ENCODE measurements at places on chromosomes 3 and 15.

- DNase-seq = no peak
Observed at GRCh38 chr3:64179860-64180259, 45.4 kb downstream of the PRICKLE2 start.

GRCh38 chr3:45779746-45780735 lies 16.3 kb downstream of the SLC6A20 start:
- no peak for DNase-seq

DNA sequence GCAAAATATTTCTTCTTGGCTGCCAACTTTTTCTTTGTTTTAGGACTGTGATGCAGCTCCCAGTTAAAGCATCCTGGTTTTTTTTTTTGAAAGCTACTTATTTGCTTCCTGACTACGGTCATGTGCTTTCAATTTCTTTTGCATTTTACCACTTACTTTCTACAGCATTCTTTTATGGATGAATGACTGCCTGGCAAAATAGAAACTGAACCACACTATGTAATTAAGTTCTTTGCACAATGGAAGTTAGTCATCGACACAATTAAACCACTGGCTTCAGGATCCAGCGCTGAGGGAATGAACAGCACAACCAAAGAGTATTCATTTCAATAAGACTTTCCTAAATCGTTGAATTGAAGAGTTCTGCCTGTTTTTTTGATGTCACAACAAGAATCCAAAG lies 82.2 kb upstream of the EPHA3 start:
- no peak for DNase-seq

GRCh38 chr3:134312873-134313846 lies 61.1 kb downstream of the AMOTL2 start:
- peak; percentile 65 for DNase-seq

DNA sequence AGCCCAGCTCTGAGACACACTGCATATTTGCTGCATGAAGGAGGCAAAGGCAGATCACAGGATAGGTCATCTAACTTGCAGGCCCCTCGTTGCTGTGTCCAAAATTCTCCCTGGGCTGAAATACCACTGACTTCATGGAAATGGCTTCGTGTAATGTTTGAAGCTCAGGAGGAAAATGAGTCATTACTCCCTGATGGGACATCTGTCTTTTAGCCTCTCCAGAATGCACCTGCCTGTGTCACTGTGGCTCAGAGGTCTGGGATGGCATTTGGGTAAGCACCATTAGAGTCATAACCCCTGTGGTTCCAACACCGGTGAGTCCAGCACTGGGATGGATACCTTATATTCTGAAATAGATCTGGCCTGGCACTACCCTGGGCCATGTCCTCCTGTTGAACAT lies 51.5 kb downstream of the IL12A start:
- no peak for DNase-seq

- DNase-seq = no peak
Observed at GRCh38 chr3:94176988-94177745, 114.3 kb downstream of the NSUN3 start.

- no peak for DNase-seq
Observed at GRCh38 chr15:48103647-48104046, 17.1 kb upstream of the SLC24A5 start.

DNA sequence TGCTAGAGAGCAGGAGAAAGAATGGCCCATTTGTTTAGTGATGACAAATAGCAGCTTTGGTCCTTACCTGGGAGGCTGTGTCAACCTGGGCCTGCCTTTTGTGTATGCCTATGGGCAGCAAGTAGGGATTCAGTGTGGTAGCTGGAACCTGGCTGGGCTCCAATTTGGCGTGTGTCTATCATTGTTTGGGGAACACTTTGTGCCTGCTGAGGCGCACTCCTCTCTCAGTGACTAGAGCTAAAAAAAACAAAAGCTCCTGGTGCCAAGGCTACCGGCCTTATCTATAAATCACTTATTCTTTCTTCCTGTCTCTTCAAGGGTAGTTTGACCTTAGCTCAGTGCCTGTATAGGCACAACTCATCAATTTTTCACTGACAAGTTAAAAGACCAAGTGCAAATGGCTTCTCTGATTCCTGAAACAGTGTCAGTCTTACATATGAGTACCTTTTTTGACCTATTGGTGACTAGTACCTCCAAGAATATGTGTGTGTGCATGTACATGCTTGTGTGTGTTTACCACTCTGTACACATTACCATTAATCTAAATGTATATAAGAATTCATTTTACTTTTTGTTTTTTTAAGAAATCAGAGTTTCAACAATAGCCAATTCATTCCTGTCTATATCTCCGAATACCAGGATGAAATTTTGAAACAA lies 54.6 kb downstream of the GMNC start:
- no peak for DNase-seq

GRCh38 chr15:64483749-64484148 lies 23.4 kb downstream of the ZNF609 start:
- no peak for DNase-seq

DNA sequence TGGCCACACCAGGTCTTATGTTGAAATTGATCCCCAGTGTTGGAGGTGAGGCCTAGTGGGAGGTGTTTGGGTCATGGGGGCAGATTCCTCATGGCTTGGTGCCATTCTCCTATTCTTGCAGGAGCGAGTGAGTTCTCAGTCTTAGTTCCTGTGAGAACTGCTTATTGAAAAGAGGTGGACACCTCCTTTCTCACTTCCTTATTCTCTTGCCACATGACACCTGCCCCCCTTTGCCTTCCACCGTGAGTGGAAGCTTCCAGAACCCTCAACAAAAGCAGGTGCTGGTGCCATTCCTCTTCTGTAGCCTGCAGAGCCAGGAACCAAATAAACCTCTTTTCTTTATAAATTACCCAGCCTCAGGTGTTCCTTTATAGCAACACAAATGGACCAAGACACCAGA lies 318.1 kb upstream of the MCTP2 start:
- no peak for DNase-seq

GRCh38 chr15:71098920-71099319 lies 16.4 kb upstream of the THSD4 start:
- no peak for DNase-seq

- DNase-seq = no peak
Observed at GRCh38 chr3:13335059-13335458, 85.1 kb downstream of the NUP210 start.

GRCh38 chr3:158801696-158802408 lies at the start of gene MFSD1:
MFSD1 (plus strand) TSS chr3:158802054; CDS start chr3:158802153, 99 bp downstream.
- DNase-seq = peak; percentile 75

DNA sequence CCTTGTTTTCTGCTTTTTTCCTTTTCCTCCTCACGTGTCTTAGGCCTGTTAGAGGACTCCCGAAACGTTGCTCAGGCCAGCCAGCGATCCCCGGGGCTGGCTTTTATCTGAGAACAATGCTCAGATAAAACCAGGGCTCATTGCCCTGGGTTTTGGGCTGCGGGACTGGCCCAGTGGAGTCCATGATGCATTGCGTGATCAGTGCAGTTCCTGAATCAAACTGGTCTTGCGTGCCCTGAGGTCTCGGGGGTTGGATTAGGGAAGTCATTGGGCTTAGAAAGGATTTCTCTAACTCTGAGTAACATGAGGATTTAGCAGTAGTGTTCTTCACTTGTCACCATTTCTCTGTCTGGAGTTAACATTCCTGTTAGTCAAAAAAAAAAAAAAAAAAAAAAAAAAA lies 66.3 kb downstream of the CCR1 start:
- no peak for DNase-seq

DNA sequence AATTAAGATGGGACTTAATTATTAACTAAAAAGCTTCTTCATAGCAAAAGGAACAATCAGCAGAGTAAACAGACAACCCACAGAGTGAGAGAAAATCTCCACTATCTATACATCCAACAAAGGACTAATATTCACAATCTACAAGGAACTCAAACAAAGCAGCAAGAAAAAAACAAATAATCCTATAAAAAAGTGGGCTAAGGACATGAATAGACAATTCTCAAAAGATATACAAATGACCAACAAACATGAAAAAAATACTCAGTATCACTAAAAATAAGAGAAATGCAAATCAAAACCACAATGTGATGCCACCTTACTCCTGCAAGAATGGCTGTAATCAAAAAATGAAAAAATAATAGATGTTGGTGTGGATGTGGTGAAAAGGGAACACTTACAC lies 103.3 kb downstream of the TBL1XR1 start:
- DNase-seq = no peak

DNA sequence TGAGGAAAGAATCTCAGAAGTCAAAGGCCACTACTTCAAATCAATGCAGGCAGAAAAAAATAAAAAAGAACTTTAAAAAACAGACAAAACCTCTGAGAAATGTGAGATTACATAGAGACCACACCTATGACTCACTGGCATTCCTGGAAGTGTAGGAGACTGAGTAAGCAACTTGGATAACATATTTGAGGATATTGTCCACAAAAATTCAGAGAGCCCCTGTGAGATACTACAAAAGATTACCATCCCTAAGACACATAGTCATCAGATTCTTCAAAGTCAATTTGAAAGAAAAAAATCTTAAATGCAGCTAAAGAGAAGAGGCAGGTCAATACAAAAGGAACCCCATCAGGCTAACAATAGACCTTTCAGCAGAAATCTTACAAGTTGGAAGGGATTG lies 887.3 kb downstream of the NTRK3 start:
- DNase-seq = no peak

DNA sequence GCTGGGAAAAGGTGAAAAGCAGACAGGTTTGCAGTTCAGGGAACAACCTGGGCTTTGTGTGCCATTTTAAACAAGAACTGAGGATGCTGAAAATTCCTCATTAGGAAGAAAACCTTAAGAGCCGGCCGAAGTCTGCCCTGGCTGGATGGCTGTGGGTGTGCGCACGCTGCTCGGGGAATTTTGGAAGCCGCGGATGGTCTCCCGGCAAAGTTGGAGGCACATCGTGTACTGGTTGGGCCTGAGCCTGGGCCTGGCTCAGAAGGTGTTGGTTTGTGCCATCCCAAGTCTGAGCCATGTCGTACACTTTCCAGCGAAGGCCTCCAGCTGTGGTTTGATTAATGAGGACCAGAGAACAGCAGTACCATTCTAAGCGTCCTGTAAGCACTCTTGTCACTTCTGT lies 188.2 kb downstream of the ATP10A start:
- DNase-seq = no peak

DNA sequence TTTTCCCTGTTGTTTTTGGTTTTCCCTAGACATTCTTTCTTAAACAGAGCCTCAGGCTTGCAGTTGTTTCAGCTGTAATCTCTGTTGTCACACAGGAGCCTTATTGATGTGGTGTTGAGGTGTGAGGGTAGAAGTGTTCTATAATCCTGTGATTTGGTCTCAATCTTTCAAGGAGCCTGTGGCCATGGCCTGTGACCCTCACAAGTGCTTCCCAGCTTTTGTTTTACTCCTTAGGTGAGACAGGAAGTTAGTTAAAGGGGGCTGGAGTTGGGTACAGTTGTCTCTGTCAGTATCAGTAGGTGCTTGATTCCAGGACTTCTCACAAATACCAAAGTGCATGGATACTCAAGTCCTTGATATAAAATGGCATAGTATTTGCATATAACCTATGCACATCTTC lies 77.2 kb downstream of the PDCD6IP start:
- DNase-seq = no peak

- no peak for DNase-seq
Observed at GRCh38 chr3:11014752-11015151, 22.2 kb downstream of the SLC6A1 start.

DNA sequence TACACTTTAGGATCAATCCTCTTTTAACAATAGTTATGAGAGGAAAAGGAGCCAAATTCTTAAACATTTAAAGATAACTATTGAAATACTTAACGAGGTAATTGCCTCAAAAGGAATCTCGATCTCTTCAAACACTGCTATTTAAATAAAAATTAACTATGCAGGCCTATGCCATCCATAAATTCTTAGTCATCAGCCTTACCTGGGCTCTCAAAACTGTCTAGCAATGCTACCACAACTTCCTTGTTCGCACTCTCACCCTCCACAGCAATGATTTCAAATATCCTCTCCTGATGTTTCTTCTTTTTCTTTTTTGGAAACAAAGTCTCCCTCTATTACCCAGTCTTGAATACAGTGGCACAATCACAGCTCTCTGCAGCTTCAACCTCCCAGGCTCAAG lies 12.3 kb downstream of the ETFA start:
- DNase-seq = no peak

- DNase-seq = no peak
Observed at GRCh38 chr3:107209302-107209990, 167.8 kb upstream of the CCDC54 start.

DNA sequence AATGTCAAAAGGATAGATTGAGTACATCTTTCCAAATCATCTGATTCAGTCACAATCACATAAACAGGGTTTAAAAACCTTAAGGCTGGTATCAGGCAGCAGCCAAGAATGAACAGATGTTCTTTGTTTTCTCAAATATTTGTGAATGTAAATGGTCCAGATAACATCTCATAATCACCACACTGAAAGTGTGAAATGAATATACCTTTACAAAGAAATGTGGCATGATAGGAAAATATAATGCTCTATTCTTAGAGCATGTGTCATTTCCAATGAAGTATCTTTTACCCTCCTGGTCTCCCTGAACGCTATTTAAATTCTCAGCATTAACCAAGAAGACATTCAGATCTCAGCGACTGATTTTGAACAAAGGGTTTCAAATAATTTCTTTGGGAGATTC lies 8.8 kb upstream of the ACTC1 start:
- no peak for DNase-seq

- DNase-seq = peak; percentile 83
Observed at GRCh38 chr3:42701371-42702065, 1.1 kb downstream of the HHATL start.

DNA sequence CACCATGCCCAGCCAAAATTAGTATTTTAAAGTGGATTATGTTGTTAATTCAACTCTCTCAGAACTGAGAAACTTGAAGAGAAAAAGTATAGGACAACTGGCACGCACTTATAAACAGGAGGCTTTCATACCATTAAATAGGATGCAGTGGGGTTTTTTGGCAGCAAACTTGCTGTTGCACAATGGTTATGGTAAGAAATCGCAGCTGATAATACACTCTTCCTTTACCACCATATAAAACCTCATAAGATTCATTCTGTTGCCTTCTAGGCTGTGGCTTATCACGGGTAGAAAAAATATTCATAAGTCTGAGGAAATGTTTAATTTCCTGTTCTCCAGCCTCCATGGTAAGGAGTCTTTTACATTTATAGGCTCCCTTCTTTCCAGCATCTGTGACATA lies 95.3 kb downstream of the TMCO5A start:
- DNase-seq = no peak

GRCh38 chr3:66270701-66271100 lies 49.9 kb downstream of the SLC25A26 start:
- no peak for DNase-seq

- DNase-seq = no peak
Observed at GRCh38 chr3:9934993-9935392, 1.4 kb downstream of the CRELD1 start.

- peak; percentile 86 for DNase-seq
Observed at GRCh38 chr3:127019449-127019848, 36.5 kb downstream of the PLXNA1 start.

GRCh38 chr3:62950210-62950609 lies 75.0 kb upstream of the CADPS start:
- DNase-seq = no peak

GRCh38 chr15:70823196-70823595 lies 30.8 kb downstream of the LARP6 start:
- no peak for DNase-seq

GRCh38 chr3:170907637-170908234 lies 701 bp downstream of the EIF5A2 start:
- DNase-seq = no peak
